Cardiac fibroblast (primary cell): ENCODE measurements at places on chromosomes 7 and 10.

- peak; percentile 2 for DNase-seq
These were observed 68.3 kb downstream of the CREB5 start for GRCh38 chr7:28480595-28480994.

GRCh38 chr10:61839916-61840315, 61.6 kb upstream of the ARID5B start:
- no peak for DNase-seq

DNA sequence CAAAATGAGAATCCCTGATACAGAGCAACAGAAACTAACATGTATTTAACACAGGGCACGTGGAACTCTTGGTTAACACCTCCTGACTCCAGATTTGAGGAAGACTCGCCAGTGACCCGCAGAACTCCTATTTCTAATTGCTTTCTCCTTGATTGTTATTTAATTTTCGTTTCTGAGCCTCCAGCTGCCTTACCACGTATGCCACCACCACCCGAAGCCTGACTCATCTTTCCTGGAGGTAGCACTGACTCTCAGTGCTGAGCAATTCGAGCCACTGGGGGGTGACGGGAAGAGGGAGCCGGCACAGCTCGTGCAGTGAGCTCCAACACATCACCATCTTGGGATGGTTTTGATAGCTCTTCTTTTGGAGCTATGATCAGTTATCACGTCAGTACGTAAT, 273.9 kb upstream of the MGMT start:
- no peak for DNase-seq

GRCh38 chr7:105838627-105839231, 37.7 kb downstream of the ATXN7L1 start:
- peak; percentile 28 for DNase-seq

DNA sequence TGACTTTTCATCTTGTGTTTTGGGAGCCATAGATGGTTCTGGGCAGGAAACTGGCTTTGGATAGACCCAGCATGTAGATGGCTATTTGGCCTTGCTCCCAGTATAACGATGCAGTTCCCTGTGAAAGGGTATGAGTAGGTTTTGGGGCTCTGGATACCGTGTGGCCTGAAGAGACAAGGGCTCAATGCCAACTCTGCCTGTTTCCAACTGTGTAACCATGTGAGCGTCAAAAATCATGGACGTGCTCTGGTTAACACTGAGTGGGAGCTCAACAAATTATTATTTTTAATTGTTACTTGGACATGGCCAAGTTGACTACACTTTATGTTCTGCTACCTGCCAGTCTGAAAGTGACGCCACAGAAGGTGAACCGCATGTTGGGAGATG, 41.8 kb downstream of the EGFR start:
- DNase-seq: no peak

DNA sequence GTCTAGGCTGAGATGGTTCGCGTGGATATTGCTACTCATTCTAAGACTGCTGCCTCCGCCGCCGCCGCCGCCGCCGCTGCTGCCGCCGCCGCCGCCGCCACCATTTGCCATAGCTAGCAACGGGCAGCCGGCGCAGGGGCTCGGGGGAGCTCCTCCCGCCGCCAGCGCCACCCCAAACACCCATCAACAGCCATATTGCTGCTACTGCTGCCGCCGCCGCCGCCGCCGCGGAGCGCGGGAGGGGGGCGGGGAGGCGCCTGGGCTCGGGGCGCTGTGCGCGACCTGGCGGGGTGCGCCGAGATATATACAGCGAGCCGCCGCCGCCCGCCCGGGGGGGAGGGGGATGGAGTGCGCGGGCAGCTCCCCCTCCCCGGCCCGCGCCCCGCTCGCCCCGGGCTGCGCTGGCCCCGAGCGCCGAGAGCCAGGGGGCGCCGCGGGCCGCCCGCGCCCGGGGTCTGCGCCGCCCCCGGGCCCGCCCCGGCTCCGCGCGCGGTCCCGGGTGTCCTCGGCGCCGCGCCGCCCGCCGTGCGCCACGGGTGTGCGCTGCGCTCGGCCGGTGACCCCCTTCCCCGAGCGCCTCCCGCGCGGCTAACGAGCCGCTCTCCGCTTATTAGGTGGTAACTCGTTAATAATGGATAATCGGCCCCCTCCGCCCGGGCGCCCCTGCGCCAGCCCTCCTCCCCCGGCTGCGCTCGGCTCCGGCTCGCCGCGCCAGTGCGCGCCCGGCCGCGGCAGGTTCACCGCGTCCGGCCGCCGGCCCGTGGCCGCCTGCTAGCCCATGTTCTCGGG, at the start of gene KCNMA1:
KCNMA1 (minus strand) TSS at position 277 of the 789 bp plus-strand sequence.
- DNase-seq: peak; percentile 40

- no peak for DNase-seq
These were observed 60.7 kb downstream of the PDIA4 start for GRCh38 chr7:148967602-148968001.

- no peak for DNase-seq
These were observed 87.3 kb downstream of the LHFPL3 start for GRCh38 chr7:104415700-104416099.

GRCh38 chr7:154688952-154689351, 314.0 kb downstream of the PAXIP1 start:
- no peak for DNase-seq

- no peak for DNase-seq
These were observed 357.4 kb downstream of the GLRX3 start for GRCh38 chr10:130493446-130494145.

DNA sequence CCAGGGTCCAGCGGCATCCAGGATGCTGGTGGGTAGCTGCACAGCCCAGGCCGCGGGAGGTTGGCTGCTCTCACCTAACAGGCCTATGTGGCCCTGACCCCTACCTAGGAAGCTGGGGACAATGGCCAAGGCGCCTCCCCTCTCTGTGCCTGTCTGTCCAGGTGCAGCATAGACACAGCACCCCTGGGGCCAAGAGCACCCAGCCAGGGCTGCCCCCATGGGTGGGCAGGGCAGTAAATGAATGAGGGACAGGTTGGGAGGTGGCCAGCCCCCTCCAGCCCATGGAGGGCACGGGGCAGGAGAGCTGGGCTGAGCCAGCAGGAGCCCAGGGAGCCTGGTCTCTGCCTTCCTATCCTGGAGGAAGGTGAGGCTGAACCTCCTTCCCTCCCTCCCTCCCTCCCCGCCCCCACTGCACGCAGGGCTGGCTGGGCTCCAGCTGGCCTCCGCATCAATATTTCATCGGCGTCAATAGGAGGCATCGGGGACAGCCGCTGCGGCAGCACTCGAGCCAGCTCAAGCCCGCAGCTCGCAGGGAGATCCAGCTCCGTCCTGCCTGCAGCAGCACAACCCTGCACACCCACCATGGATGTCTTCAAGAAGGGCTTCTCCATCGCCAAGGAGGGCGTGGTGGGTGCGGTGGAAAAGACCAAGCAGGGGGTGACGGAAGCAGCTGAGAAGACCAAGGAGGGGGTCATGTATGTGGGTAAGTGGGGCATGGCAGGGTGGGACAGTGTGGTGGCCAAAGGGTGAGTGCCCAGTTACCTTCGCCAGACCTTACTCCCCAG, at the start of gene SNCG:
SNCG (plus strand) TSS at position 484 of the 785 bp plus-strand sequence; CDS start at position 583, 99 bp downstream.
- no peak for DNase-seq

DNA sequence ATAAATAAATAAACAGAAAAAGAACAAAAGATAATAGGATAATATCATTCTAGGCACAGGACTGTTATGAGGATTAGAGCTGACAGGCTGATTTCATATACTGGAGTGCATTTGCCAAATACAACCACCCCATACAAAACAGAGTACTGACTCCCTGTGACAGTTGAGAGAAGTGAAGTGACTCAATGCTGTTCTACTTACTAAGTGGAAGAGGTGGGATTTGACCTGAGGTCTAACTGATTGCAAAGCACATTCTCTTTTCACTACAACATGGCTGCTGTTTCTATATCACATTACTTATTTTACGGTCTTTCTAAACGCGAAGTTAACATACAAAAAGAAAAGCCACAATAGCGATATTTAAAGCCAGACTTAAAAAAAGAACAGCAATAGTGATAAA, 51.4 kb downstream of the ITGB1 start:
- DNase-seq: no peak

DNA sequence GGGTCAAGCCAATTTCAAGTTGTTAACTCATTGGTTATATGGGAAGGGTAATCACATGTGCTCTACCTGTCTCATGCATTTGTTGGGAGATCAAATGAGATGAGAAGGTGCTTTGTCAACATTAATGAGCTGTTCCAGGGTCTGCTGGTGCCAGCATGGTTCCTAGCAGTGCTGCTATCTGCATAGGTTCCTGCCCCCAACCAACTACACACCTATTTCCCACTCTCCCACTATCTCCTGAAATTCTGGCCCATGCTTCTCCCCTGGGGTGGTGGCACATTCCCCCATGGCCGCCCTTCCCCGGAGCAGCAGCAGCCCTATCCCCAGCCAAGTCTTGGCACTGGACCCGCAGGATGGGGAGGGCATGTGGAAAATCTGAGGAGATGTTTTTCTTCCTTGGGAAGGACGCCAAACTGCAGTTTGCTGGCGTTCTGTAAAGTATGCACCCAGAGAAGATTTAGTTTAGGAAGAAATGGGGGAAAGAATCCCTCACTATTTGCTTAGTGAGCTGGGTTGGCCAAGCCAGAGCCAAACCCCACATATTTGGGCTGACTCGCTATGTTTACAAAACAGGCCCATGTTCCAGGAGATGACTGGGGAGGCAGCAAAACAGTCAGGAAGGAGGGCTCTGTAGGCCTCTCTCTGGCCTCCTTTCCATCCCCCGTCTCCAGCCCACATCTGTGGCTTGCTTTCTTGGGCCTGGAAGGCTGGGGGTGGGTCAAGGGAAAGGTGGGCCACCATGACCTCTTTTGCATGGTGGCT, 42.5 kb downstream of the PPP1R3C start:
- DNase-seq: peak; percentile 96

DNA sequence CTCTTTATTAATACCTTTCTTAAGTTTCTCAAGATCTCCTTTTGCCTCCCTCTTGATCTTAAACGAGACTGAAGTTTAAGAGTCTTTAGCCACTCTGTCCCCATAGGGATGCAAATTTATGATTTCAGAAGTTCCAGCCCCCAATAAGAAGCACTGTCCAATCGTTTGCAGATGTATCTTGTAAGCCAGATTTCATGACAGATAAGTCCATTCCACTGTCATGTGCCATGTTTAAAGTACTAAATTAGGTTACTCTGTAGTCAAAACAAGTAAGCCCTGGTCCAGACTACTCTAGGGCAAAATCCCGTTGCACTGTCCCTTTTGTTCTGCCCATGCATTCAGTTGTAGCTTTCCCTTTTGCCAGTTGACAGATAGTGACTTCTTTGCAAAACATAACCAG, 157.2 kb upstream of the KAT6B start:
- DNase-seq: no peak

GRCh38 chr7:28064437-28064836, 116.2 kb downstream of the JAZF1 start:
- DNase-seq: no peak

DNA sequence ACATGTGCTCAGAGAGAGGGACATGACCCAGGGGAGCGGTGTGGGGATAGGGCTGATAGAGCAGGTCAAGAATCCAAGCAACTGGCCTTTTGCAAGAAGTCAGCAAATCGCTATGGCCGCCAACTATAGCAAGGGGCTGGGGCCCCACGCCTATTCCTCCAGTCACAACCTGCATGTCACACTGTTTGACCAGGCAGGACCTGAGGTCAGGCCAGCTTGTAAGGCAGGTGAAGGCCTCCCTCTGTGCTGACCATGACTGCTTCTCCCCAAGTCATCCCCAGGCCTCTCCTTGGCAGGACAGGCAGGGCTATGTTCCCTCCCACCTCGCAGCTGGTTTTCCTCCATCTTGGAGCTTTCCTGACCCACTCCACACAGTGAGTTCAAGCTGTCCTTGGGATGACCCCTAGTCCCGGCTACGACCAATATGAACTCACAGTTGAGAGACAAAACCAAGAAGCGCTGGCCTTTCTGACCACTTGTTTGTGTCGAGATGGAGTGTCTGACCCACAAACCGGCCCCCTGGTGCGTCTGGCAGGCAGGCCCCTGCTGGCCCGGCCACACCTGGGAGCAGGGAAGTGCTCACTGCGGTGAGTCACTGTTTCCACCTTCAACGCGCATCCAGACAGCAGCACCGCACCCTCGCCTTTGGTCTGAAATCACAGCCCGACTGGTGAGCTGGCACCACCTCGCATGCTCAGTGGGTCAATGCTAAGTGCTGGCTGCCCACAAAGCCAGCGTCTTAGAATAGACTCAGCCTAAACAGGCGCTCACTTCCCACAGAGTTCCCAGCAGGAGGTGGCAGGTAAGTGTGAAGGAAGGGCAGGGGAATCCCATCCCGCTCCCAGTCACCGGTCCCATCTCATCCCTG, 81.4 kb downstream of the VWA2 start:
- DNase-seq: no peak

DNA sequence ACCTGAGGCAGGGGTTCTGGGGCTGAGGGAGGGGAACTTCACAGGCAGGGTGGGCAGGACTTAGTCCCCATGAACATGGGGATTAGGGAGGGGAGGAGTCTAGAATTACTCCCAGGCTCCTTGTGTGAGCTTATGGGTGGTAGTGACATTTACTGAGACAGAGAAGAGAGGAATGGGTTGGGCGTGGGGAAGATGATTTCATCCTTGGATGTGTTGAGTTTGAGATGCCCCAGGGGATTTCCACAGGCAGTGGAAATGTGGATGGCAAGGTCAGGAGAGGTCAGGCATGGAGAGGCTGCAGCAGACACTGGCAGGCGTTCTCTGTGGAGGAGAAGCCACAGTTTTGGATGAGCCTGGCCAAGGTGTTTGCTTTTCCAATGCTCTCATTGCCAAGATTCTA, 26.4 kb upstream of the GSDME start:
- no peak for DNase-seq

DNA sequence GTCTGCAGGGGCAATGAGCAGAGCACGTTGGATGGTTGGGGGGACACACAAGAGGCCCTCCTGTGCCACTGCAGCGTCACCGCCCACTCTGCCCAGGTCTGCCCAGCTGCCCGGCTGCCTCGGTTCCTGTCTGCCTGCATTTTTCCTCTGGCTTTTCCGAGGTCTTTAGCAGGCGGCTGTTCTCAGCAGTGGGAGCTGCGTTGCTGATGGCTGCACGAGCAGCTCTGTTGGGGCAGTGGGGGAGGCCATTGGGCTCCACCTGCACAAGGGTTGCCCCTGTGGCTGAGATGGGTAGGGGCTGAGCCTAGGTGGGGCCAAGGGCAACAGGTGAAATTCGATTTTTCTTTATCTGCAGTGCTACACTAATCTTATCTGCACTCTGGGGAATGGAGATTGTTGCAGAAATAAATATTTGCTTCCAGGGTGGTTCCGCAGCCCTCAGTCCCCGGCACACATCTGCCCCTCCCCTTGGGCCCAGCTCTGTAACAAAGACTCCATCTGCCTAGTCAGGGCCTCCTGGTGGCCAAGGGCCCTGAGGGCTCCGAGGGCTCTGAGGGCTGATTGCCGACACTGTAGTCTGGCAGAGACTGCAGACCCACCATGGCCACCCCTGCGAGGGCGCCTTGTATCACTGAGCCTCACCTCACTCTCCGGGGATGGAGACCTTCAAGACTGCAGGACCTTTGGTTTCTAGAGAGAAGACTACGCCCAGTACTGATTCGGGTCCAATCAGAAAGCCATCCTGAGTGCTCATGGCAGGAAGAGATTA, 141.7 kb upstream of the SHH start:
- DNase-seq: no peak

- DNase-seq: peak; percentile 29
These were observed 323.6 kb downstream of the BBS9 start for GRCh38 chr7:33452805-33453502.

GRCh38 chr7:48087349-48087748, 1.7 kb upstream of the UPP1 start:
- peak; percentile 77 for DNase-seq

GRCh38 chr7:102064361-102065025, 222.2 kb upstream of the SH2B2 start:
- DNase-seq: peak; percentile 60
